Fibroblast of skin of left quadriceps (primary cell): ENCODE measurements at places on chromosomes 1 and 21.

GRCh38 chr1:25033828-25034705 lies 104.0 kb upstream of the RUNX3 start:
- DNase-seq, result no peak

GRCh38 chr1:65425697-65426096 lies 5.2 kb downstream of the LEPR start:
- peak; percentile 60 for DNase-seq

DNA sequence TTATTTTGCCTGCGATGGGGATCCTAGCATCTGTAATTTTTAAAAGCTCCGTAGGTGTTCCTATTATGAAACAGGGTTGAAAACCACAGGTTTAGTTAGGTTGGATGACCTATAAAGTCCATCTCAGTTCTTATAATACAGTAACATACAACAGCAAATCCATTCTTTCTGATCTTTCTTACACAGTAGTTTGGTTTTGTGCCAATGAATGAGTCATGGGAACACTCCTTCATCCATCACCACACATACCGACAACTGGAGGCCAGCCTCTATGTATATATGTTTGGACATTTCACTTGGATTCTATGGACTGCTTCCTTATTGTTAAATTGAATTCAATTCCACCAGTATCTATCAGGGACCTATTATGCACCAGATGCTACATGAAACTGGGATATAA lies 118.4 kb upstream of the L1TD1 start:
- DNase-seq, result peak; percentile 62

DNA sequence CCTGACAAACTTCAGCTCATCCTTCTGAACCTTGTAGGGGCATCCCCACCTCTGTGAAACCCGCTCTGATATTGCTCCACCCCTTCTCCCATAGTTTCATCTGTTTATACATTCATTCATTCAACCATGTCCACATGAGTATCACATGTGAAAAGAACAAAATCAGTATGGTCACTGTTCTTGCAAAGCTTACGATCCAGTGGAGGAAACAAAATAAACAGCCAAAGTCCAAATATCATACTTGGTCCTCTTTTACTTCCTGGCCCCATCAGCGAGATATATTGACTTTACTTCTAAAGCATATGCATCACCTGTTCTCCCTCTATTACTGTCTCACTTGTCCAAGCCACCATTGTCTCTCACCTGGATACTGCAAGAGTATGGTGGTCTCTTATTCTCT lies 35.6 kb downstream of the C8A start:
- no peak for DNase-seq

DNA sequence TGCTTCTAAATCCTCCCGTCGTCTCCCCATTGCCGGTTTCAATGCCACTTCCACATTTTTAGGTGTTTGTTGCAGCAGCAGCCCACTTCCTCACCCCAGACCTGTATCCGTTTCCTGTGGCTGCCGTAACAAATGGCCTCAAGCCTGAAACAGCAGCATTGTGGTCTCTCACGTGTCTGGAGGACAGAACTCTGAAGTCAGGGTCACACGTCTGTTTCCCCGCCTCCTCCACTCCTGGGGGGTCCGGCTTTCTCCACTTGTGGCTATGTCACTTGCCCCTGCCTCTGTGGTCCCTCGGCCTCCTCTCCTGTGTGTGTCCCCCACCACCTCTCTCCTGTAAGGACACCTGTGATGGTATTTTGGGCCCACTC lies 21.8 kb downstream of the TRPM2 start:
- no peak for DNase-seq

GRCh38 chr1:113991467-113991997 lies 12.3 kb downstream of the OLFML3 start:
- DNase-seq, result no peak

- DNase-seq, result no peak
These were observed 152.3 kb downstream of the NR5A2 start for GRCh38 chr1:200179781-200180160.

GRCh38 chr1:118481126-118481525 lies 296.1 kb upstream of the SPAG17 start:
- no peak for DNase-seq

DNA sequence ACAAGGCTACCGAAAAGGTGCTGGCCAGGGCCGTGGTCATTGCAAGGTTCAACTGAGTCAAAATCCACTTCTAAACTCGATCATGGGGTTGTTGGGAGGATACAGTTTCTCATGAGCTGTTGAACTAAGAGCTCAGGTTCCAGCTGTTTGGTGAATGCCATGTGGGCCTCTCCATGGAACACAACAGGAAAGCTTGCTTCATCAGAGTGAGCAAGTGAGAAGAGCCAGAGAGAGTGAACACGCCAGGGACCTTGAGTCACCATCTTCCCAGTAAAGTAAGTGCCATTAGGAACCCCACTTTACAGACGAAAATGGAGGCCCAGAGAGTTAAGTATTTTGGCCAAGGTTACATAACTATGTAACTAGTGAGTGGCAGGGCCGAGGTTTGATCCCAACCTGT lies 475.1 kb upstream of the VAMP3 start:
- no peak for DNase-seq

GRCh38 chr1:154571964-154572288 lies 4.3 kb downstream of the CHRNB2 start:
- no peak for DNase-seq

DNA sequence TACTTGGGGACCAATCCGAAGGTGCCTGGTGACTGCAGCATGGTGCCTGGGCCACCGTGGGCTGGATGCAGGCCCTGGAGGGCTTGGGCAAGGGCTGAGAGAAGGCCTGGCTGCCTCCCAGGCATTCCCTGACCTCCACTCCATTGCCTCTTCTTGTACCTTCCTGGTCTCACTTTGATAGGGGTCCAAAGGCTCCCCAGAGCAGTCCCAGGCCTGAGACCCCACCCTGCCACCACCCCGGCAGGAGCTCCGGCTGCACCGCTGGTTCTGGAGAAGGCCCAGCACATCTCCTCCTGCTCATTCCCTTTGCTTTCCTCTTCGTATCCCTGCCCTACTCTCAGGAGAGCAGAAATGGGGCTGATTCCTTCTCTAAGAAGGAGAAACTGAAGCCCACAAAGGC lies 133.3 kb upstream of the IPO9 start:
- no peak for DNase-seq

GRCh38 chr1:219184337-219184736 lies 10.7 kb downstream of the LYPLAL1 start:
- no peak for DNase-seq

DNA sequence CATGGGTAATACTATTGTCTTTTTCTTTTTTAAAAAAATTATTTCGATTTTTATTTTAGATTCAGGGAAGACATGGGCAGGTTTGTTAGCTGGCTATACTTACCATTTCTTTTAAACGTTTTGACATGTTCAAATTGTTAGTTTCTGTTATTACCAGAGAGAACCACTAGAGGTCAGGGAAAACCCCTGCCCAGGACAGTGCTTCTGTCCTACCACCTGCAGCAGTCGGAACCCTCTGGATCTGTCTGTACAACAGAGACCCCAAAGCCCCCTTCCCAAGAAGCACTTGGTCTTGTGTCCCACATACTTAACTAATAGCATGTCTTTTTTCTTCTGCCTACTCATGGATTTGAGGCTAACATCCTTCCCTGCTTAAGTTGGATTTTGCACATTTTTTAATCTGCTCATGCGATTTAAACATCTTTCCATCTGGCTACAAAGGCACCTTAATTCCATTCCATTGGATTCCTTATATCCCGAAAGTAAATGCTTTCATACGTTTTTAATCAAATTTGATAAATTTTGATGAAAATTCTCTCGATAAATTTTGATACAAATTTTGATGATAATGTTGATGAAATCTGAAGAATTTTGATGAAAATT lies 10.0 kb upstream of the C1orf115 start:
- no peak for DNase-seq

- no peak for DNase-seq
These were observed 20.7 kb downstream of the PPP1R15B start for GRCh38 chr1:204390751-204391466.

DNA sequence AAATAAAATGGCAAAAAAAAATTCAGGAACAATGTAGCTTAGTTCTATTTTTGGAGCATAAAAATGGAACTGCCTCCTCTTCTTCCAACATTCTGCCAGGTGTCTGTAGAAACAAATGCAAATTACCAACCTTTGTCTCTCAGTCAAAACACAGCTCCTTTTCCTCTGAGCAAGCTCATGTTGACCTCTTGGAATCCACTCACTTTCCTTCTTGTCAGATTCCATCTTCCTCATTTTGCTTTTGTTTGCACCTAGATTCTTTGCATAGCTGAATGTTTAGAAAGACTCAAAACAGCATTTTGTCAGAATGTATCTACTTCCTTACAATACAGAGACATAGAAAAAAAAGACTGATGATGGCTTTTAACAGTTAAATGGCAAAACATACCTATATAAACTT lies 178.2 kb downstream of the ADGRL2 start:
- DNase-seq, result no peak

- DNase-seq, result no peak
These were observed 70.7 kb downstream of the MAP3K7CL start for GRCh38 chr21:29201186-29201585.

- DNase-seq, result no peak
These were observed 79.6 kb upstream of the PPM1J start for GRCh38 chr1:112794654-112795239.

DNA sequence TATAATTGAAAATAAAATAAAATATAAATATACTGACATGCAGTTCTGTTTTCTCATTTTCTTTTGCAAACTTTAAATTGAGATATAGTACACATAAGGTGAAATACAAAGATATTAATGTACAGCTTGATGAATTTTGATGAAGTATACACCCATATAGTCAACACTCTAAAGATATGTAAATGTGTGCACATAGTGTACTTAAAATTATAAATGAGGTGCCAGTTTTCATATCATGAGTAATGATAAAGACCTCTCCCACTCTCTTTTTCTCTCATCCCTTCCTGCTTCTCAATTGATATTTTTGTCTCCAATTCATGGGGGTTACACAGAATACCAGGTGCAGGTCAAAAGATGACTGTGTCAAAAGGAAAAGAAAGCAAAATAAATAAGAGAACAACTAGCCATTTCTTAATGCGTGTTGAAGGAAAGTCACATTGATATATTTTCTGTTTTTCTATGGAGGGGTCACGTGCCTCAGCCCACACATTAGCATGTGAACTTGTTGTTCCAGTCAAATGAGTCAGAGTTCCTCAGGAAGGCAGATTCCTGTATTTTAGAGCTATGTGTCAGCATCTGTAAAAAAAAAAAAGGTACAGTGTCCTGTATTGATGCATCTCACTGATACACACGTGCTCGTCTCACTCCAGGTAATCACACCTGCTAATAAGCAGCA lies 64.3 kb upstream of the HOOK1 start:
- peak; percentile 60 for DNase-seq

DNA sequence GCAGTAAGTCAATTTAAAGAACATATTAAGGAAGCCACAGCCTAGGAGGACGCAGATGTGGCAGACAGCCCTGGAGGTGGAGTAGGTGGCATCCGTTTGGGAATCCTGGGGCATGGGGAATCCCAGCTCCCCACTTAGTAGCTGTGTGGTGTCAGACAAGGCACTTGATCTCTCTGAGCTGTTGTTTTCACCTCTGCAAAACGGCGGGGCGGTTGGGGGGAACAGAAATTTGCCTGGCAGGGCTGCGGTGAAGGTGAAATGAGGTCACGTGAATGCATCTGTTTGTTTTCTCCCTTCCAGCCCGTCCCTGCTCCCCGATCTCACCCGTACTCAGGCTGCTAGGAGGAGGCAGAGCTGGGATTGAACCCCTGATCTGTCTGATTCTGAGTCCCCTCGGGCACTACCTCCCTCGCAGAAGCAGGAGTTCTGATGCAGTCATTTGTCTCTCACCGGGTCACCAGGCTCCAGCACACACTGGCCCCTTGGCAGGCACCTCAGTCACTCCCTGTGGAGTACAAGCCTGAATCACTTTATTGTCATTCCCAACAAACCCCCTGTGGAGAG lies 2.2 kb upstream of the LAPTM5 start:
- DNase-seq, result no peak

GRCh38 chr1:15961492-15961891 lies 14.4 kb downstream of the ZBTB17 start:
- no peak for DNase-seq

DNA sequence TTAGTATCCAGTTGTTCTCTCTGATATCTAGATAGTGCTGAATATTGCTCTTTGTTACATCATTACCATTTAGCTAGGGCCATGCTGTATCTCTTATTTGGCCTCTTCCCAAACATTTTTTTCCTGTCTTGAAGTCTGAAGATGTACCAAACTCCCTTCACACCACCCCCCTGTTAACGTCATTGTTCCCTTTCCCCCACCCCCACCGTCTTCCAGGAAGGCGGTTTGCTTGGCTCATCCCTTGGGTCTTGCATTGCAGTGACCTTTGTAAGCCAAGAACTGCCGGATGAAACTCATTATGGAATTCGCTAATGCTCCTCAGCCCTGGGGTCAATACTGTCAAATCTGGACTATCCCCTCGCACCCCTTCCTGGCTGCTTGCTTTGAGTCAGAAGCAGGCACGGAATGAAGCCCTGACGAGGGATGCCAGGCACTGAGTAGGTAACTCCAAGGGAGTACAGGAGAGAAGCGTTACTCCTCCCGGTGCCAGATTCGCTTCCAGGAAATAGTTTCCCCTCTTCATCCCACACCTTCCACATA lies 283.1 kb downstream of the TM2D1 start:
- no peak for DNase-seq

GRCh38 chr1:15029036-15029435 lies 124.5 kb upstream of the TMEM51 start:
- DNase-seq, result no peak

GRCh38 chr1:43750083-43750482 lies 42.7 kb downstream of the ST3GAL3 start:
- DNase-seq, result no peak

GRCh38 chr21:43278766-43279577 lies 110.2 kb downstream of the CRYAA start:
- no peak for DNase-seq

DNA sequence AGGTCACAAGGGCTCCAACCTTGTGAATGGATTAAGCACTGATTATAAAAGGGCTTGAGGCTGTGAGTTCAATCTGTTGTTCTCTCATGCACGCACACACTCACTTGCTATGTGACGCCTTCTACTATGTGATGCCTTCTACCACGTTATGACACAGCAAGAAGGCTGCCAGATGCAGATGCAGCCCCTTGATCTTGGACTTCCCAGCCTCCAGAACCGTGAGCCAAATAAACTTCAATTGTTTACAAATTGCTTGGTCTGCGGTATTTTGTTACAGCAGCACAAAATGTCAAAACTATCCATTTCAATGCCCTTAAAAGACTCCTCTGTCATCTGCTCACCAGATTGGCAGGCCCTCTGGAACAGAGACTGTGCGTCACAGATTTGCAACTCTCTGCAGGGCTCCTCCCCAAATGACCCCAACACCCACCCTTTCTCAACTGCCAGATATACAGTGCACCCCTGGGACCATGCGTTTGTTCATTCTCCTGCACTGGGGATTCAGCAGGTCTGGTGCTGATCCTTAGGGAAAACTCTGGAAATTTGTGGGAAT lies 47.8 kb upstream of the KANK4 start:
- no peak for DNase-seq
